ENCODE measurements at places on chromosomes 1 and 21. TPM values are rescaled to one million over a fixed set of nuclear protein-coding genes. Genes with fewer than 3 reads are reported as not detected.

Gene LHX8
- not detected for total RNA-seq

Gene FNDC10
- total RNA-seq: 0.46 TPM

Gene ARHGEF10L
- 0.59 TPM for total RNA-seq

DNA sequence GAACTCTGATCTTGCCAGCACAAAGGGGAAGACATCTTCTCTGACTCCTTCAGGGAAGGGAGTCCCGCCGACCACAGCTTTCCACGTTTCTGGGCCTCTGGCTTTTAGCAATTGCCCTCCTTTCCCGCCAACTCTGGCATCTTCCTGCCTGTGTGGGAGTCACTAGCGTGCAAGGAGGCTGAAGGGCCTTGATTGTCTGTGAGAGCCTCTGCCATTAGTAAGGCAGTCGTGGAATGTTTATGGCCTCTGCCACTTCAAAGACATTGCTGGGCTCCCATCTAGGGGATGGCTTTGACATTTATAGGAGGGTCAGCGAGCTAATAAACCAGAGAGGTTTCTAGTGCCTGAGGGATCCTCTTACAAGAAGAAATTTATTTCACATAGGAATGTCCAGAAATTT is 14.3 kb upstream of the PROK1 start:
- DNase-seq: no peak

DNA sequence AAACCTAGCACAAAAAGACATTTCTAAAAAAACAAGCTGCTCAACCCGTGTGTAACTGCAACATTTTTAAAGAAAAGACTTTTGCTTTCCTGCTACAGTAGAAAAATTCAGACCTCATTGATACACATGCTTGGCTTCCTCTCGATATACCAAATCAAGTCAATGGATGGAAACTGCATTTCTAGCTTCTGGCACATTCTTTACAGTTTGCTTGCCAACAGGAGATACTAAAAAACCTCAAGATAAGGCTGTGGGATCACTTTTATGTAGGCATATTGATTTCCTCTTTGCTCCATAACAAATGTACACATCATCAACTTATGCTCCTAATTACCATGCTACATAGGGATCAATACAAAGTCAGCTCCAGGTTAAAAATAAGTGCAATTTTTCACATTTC is 178.4 kb downstream of the SIPA1L2 start:
- no peak for DNase-seq

Data from activated B cell treated with CpG ODN at 0.5 μM for 24 hours (primary cell).